Naive thymus-derived CD8-positive, alpha-beta T cell (primary cell): ENCODE measurements at places on chromosomes 7 and 10. TPM values are rescaled to one million over a fixed set of nuclear protein-coding genes. Genes with fewer than 3 reads are reported as not detected.
A peak's percentile ranks its signal among the peaks of the same experiment; 100 is the strongest.

The EEPD1 gene
- total RNA-seq, result 0.86 TPM

The MACC1 gene
- 0.18 TPM for total RNA-seq

The OGDHL gene
- not detected for total RNA-seq

GRCh38 chr7:103632972-103633371 lies 187.0 kb upstream of the SLC26A5 start:
- no peaks in the 10 kb centered on the region for H3K36me3 ChIP-seq
- H3K4me1 ChIP-seq, result no peaks in the 10 kb centered on the region
- no peak for DNase-seq
- no peak overlapping the region for H3K27ac ChIP-seq
- H3K27me3 ChIP-seq, result peaks cover 3% of the 10 kb centered on the region
- H3K4me3 ChIP-seq, result no peak overlapping the region

DNA sequence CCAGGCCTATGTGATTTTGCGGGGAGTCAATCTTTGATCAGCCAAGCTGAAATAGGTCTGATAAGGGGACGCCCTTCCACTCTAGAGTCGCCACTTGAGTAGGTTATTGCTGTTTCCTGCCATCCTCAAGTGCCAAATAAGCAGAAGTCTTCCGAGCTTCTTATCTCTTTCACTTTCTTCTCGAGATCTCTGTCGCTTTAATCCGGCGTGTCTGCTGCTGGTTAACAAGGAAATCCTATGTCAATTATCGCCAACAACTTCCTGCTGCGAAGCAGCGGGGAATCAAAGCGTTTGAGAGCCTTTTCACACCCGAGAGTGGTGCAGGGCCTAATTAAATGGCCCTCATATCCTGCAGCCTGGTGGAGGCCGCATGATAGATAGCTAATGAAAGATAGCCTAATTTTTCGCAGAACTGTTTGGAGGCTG lies 215.9 kb downstream of the RAB11FIP2 start:
- H3K36me3 ChIP-seq, result no peaks in the 10 kb centered on the region
- H3K4me1 ChIP-seq, result peaks cover 13% of the 10 kb centered on the region
- H3K27me3 ChIP-seq, result no peaks in the 10 kb centered on the region
- peak overlapping the region; percentile 76 for H3K4me3 ChIP-seq
- H3K27ac ChIP-seq, result peak overlapping the region; percentile 68

DNA sequence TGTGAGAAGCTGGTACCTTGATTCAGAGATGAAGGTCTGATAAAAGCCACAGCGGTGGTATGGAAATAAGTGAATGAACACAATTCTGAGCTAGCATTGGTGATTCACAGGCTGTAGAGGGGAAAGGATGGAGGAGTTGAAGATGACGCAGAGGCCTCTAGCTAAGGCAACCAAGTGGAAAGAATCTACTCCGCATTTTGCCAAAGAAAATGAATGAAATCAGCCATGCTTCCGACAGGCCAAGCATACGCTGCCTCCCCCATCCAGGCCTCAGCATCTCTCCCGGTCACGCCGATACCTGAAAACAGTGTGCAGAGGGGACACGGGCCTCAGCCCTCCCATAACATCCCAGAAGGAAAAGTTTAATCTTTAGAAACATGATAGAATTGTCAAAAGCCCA lies 124.3 kb upstream of the UNC5B start:
- no peaks in the 10 kb centered on the region for H3K36me3 ChIP-seq
- H3K27me3 ChIP-seq, result peaks cover 15% of the 10 kb centered on the region
- no peaks in the 10 kb centered on the region for H3K4me1 ChIP-seq
- no peak for DNase-seq
- no peak overlapping the region for H3K4me3 ChIP-seq
